ENCODE measurements at places on chromosomes 12 and 14. TPM values are rescaled to one million over a fixed set of nuclear protein-coding genes. Genes with fewer than 3 reads are reported as not detected.

DNA sequence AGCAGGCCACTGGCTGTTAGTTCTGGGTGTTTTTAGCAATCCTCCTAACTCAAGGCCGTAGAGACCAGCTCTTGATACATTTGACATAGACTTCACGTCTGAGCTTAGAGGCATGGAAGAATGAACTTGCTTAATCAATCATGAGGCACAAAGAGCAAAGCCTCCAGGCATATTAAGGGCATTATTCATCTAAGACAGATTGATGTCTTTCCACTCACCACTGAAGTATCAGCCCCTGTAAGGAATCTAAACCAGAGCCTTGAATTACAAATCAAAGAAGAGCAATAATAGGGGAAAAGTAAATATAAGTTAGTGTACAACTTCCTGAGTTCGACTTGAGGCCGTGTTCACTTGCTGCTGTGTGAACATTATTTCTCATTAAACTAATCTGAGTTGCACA lies 1470.7 kb downstream of the AACS start:
- H3K27ac ChIP-seq: no peak overlapping the region
- H3K27me3 ChIP-seq: no peaks in the 10 kb centered on the region

Gene DEGS2
- total RNA-seq: 0.99 TPM

DNA sequence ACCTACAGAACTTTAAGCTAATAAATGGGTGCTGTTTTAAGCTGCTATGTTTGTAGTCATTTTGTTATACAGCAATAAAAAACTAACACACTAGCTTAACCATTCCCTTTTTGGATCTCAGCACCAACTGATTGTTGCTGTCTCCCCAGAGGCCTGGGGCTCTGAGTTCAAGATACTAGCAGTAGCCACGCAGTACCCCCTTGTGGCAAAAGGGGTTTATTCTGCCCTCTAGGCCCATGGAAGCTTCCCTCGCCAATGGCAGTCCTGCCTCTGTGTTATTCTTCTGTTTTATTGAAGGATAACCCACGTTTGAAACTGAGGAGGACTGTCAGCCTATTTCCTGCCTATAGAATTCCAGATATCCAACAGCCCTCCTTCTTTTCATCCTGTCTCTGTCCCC lies 455.3 kb upstream of the ATP2B1 start:
- no peak for DNase-seq
- no peaks in the 10 kb centered on the region for H3K27me3 ChIP-seq
- H3K4me3 ChIP-seq: no peak overlapping the region
- no peaks in the 10 kb centered on the region for H3K4me1 ChIP-seq
- no peaks in the 10 kb centered on the region for H3K36me3 ChIP-seq

GRCh38 chr14:104217486-104218360 lies 79.3 kb downstream of the KIF26A start:
- no peaks in the 10 kb centered on the region for H3K36me3 ChIP-seq
- no peak overlapping the region for H3K27ac ChIP-seq
- no peaks in the 10 kb centered on the region for H3K27me3 ChIP-seq
- no peak overlapping the region for H3K4me3 ChIP-seq

- no peak for DNase-seq
- no peaks in the 10 kb centered on the region for H3K36me3 ChIP-seq
- no peak overlapping the region for H3K27ac ChIP-seq
- no peaks in the 10 kb centered on the region for H3K4me1 ChIP-seq
Measured at GRCh38 chr12:52210186-52210924, 18.5 kb upstream of the KRT80 start.

GRCh38 chr12:108304633-108305032 lies 34.5 kb downstream of the CMKLR1 start:
- H3K36me3 ChIP-seq: no peaks in the 10 kb centered on the region
- H3K27me3 ChIP-seq: no peaks in the 10 kb centered on the region
- peaks cover 2% of the 10 kb centered on the region for H3K4me1 ChIP-seq
- H3K4me3 ChIP-seq: no peak overlapping the region
- DNase-seq: no peak

DNA sequence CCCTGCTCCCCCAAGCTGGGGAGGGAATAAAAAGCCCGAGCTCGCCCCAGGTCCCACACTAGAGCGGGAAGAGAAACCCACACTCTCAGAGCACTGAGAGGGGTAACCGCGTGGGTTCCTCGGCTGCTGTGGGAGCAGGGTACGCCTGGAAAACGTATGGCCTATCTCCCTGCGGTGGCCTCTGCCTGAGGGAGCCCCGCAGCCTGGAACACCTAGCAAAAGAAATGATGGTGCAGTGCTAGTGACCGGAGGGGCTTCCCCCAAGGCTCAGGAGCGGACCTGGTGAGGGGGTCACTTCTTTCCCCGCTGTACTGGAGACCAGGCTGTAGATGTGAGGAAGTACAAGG lies 2.5 kb upstream of the OR4N2 start:
- DNase-seq: no peak
- H3K36me3 ChIP-seq: no peaks in the 10 kb centered on the region
- H3K27me3 ChIP-seq: no peaks in the 10 kb centered on the region
- no peaks in the 10 kb centered on the region for H3K4me1 ChIP-seq
- no peak overlapping the region for H3K27ac ChIP-seq

Gene CCND2
- 135 TPM for total RNA-seq

DNA sequence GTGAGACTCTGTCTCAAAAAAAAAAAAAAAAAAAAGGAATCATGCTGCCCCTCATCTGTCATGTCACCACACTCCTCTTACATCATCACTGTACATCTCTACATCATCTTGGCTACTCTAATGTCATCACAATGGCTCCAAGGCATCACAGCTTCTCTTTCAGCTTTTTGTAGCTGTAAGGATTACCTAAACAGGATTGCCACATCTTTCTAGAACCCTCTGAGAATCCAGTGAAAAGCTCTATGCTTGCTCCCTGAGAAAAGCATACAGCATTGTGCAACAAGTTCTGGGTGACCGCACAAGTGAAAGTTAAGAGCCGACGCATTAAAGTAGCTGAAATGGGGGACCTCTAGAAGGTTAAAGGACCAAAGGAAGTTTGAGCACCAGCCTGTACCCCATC lies 272.5 kb downstream of the C12orf50 start:
- no peak overlapping the region for H3K27ac ChIP-seq
- H3K27me3 ChIP-seq: no peaks in the 10 kb centered on the region

GRCh38 chr14:93155667-93156066 lies 29.0 kb downstream of the MOAP1 start:
- H3K27me3 ChIP-seq: no peaks in the 10 kb centered on the region
- H3K4me1 ChIP-seq: no peaks in the 10 kb centered on the region
- H3K4me3 ChIP-seq: no peak overlapping the region
- DNase-seq: no peak
- H3K27ac ChIP-seq: no peak overlapping the region
- H3K36me3 ChIP-seq: no peaks in the 10 kb centered on the region

DNA sequence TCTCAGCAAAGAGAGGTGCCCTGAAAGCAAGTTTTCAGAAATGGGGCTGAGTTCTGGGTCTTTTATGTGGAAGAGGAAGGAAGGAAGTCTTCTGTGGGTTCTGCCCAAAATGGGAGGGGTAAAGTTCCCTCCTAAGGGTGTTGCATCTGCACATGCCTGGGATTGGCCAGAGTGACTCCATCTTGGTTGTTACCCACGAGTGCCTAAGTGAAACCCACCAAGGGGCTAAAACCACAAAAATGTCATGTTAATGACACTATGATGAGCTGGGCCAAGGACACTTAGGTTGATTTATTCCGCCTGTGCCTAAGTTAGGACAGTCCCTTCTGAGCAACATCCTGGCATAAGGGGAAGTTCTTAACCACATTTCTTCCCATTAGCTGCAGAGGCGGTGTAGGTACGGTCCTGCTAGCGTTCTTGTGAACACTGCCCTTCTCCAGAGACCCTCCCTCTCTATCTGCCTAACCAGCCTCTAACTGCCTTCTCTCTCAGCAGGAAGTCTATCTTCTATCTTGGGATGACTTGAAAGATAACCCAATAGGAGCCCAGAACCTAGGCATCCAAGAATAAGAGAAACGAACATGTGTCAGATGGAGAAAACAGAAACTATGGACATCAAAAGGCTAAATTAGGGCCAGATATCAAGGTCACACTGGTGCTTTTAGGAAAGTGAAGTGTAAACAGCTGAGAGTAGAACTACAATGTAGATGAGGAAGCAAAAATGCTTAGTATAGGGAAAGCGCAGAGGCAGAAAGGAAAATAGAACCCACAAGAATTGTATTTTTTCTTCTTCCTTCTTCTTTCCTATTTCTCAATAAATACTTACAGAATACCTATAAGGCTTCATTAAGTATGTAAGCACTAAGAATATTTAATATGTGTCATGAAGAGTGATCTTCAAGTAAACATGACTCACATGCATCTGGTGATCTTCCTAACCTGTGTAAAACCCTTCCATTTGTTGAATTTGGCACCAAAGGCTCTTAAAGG lies 104.2 kb upstream of the AMN1 start:
- no peaks in the 10 kb centered on the region for H3K4me1 ChIP-seq
- H3K4me3 ChIP-seq: no peak overlapping the region
- no peak overlapping the region for H3K27ac ChIP-seq
- H3K27me3 ChIP-seq: no peaks in the 10 kb centered on the region

GRCh38 chr12:55703901-55704761 lies 3.6 kb downstream of the ITGA7 start:
- no peaks in the 10 kb centered on the region for H3K27me3 ChIP-seq
- H3K4me1 ChIP-seq: peaks cover 1% of the 10 kb centered on the region
- peak; percentile 76 for DNase-seq
- H3K36me3 ChIP-seq: no peaks in the 10 kb centered on the region
- peak overlapping the region; percentile 84 for H3K4me3 ChIP-seq

Gene TMTC1
- total RNA-seq: 84.6 TPM

Gene KLHL33
- 0.39 TPM for total RNA-seq

- no peak overlapping the region for H3K27ac ChIP-seq
- H3K4me1 ChIP-seq: no peaks in the 10 kb centered on the region
- H3K36me3 ChIP-seq: no peaks in the 10 kb centered on the region
- no peaks in the 10 kb centered on the region for H3K27me3 ChIP-seq
- no peak for DNase-seq
Measured at GRCh38 chr14:83019744-83020414, 1486.2 kb upstream of the SEL1L start.

DNA sequence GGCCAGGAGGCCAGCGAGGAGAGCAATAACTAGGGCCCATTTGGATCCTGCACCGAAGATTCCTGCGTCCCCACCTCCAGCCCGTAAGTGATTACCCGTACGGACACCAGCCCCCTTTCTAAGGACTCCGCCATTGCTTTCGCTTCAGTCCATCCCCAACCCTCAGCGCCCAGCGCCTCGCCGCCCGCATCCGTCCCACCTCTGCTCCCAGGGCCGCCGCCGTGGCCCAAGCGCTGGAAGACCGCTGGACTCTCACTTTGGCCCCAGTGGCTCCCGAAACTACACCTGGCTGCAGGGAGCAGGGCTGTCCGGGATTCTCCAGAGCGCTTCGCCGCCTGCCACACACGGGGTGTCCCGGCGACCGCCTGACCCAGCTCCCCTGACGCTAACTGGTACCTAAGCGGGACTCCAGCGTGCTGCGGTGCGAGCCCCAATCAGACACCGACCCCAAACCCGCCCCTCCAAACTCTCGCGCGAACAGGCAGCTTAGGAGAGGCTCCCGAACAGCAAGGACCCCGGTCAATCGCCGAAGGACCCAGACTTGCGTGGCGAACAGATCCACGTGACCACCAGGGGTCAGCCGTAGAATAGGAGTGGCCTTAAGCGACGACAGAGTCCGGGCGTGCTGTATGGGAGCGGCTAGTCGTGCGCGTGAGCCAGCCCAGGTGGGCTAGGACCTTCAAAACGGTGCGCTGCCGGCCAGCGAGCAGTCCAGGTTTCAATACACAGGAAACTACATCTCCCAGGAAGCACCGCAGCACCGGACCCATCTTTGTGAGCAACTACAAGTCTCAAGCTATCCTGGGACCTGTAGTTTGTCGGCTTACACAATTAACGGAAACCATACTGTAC lies at the start of gene CNPY2:
CNPY2 (minus strand) TSS at position 367 of the 852 bp plus-strand sequence. CDS start 771 bp downstream, outside the sequence.
- H3K36me3 ChIP-seq: no peaks in the 10 kb centered on the region
- no peak within 1 kb of the TSS for H3K27ac ChIP-seq
- H3K4me3 ChIP-seq: peak within 1 kb of the TSS; percentile 63
- H3K27me3 ChIP-seq: no peaks in the 10 kb centered on the region
- peak; percentile 98 for DNase-seq

GRCh38 chr12:27657296-27657695 lies 39.0 kb upstream of the REP15 start:
- H3K36me3 ChIP-seq: peaks cover 8% of the 10 kb centered on the region
- no peak for DNase-seq
- H3K4me3 ChIP-seq: no peak overlapping the region
- H3K4me1 ChIP-seq: peaks cover 2% of the 10 kb centered on the region
- H3K27me3 ChIP-seq: no peaks in the 10 kb centered on the region

Gene MORN3
- 0.57 TPM for total RNA-seq

Gene HOXC6
- total RNA-seq: 14.7 TPM

- H3K27me3 ChIP-seq: no peaks in the 10 kb centered on the region
- H3K4me3 ChIP-seq: no peak overlapping the region
- H3K36me3 ChIP-seq: no peaks in the 10 kb centered on the region
- no peak for DNase-seq
Measured at GRCh38 chr12:60830381-60830780, 1234.6 kb downstream of the SLC16A7 start.

Gene SOAT2
- 0.63 TPM for total RNA-seq

DNA sequence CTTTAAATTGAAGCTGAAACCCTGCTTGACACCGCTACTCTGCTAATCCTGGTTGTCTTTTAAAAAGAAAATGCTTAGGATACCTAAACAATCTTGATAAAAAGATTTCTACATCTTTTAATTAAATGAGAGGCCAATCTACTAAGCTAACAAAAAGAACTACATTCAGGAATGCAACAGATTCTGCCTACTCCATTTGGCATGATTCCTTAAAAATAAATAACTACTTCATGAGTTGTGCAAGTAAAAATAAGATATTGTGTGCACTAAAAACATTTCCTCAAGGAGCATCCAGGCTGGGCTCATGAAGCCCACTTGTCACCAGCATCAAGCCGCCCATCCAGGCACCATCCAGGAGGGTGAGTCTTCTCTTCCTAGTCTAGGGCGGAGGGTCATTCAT lies 197.5 kb downstream of the PAX9 start:
- DNase-seq: no peak
- no peaks in the 10 kb centered on the region for H3K36me3 ChIP-seq
- no peak overlapping the region for H3K27ac ChIP-seq
- H3K27me3 ChIP-seq: no peaks in the 10 kb centered on the region

DNA sequence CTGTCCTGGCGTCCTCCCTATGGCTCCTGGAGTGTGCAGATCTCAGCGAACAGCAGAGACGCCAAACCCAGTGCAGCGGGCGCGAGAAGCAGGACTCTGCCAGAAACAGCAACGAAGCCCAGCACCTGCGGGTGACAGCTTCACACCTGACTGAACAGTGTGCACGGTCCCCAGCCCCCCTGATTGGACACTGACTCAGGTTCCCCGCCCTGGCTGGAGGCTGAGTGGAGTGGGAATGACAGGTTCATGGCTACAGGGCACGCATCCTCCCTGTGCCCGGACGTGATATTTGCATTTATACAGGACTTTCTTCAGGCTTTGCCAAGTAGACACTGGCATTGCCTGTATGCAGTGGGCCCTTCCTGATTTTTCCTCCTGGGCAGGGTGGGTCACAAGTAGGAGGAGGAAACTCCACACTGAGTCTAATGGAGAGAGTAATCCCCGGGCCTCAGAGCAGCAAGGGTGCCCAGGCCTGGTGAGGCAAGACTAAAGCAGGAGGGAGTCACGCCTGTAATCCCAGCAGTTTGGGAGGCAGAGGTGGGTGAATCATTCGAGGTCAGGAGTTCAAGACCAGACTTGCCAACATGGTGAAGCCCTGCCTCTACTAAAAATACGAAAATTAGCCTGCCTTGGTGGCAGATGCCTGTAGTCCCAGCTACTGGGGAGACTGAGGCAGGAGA lies 71.6 kb downstream of the ASCL4 start:
- H3K4me1 ChIP-seq: no peaks in the 10 kb centered on the region
- H3K27me3 ChIP-seq: no peaks in the 10 kb centered on the region
- no peak overlapping the region for H3K27ac ChIP-seq
- no peaks in the 10 kb centered on the region for H3K36me3 ChIP-seq
- DNase-seq: no peak

Measured in aorta (tissue), 5 donors.